ENCODE measurements at places on chromosomes 12 and 14.

- peak; percentile 87 for DNase-seq
Observed at GRCh38 chr12:49827401-49828099, 663 bp downstream of the NCKAP5L start.

DNA sequence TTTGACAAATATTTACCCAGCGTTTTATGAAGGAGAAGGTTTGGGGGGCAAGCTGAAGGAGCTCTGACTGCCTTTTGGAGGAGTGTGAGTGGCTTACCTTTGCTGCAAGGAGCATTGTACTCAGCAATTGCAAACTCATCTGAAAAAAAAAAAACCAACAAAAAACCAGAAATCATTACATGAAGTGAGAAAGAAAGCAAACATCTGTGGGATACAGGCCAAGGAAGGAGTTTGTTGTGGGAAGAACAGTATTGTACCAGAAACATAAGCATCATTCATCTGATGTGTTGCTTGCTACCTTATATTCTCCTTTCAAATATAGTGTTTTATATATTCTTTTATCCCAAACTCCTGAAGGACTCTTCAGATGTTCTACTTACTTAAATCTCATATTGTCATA, 47.6 kb downstream of the A2M start:
- DNase-seq: no peak

DNA sequence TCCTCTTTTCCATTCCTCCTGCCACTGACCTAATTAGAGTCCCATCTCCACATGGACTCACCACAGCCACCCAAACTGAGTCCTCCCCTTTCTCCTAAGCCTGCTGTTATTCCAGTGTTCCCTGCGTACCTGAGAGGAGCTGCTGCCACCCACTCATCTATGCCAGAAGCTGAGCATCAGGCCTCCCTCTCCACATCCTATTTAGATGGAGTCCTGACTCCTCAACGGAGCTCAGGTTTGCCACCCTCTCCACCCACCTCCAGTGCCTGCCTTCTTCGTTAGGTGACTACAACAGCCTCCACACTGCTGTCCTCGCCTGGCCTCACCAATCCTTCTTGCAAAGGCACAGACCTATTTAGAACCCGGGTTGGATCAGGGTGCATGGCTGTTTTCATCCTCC, 15.2 kb upstream of the ABHD12B start:
- DNase-seq: no peak

GRCh38 chr12:52527121-52527800, 7.1 kb upstream of the KRT5 start:
- no peak for DNase-seq

- no peak for DNase-seq
Observed at GRCh38 chr12:130375296-130376287, 37.9 kb downstream of the PIWIL1 start.

- DNase-seq: no peak
Observed at GRCh38 chr12:67909681-67910080, 79.6 kb upstream of the IFNG-AS1 start.

Measured in Right ventricle myocardium superior (tissue), 1 donor.